Suppressor macrophage treated with lipopolysaccharide for 4 hours (primary cell): ENCODE measurements at places on chromosomes 7 and 10.

DNA sequence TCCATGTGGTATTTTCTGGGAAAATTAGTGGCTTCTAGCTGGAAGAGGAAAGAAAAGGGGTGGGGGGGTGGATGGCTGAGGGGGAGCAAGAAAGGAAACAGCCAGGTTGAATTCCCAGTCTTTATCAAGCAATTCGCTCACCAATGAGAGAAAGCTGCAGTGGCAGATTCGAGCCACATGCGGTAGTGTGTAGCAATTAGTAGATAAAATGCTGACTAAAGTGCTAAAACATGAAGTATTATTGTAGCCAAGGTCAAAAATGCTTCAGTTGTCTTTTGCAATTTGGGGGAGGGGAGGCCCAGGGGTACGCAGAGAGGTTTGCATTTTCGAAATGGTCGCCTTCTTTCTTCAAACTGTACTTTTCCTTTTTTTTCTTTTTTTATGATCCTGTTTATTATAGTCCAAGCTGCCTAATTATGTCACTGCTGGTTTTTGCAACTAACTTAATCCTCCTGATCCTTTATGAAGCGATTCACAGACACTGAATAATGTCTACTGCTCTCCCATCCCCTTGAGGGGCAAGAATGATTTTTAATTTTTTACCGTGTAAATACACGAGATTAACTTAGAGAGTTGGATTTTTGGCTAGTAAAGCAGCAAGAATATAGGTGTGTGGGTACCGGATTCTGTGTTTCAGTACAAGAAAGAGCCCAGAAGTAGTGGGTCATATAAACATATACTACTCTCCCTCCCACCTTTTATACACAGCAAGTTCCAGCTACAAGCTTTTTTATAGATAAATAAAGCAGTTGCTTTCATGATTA, 3.6 kb upstream of the ARID5B start:
- DNase-seq, result peak; percentile 59

GRCh38 chr10:132634241-132634946, 96.8 kb downstream of the INPP5A start:
- no peak for DNase-seq

DNA sequence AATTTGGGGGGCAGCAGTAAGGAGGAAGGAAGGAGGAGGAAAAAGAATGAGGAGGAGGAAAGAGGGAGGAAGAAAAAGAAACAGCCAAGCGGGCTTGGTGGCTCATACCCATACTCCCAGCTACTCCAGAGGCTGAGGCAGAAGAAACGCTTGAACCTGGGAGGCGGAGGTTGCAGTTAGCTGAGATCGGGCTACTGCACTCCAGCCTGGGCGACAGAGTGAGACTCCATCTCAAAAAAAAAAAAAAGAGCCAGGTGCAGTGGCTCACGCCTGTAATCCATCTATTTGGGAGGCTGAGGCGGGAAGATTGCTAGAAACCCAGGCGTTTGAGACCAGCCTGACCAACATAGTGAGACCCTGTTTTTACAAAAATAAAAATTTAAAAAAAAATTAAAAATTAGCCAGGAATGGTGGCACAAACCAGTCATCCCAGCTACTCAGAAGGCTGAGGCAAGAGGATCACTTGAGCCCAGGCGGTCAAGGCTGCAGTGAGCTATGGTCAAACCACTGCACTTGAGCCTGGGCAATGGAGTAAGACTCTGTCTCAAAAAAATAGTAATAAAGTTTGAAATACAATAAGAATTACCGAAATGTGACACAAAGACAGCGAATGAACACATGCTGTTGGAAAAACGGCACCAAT, 14.1 kb upstream of the CRCP start:
- DNase-seq, result no peak

DNA sequence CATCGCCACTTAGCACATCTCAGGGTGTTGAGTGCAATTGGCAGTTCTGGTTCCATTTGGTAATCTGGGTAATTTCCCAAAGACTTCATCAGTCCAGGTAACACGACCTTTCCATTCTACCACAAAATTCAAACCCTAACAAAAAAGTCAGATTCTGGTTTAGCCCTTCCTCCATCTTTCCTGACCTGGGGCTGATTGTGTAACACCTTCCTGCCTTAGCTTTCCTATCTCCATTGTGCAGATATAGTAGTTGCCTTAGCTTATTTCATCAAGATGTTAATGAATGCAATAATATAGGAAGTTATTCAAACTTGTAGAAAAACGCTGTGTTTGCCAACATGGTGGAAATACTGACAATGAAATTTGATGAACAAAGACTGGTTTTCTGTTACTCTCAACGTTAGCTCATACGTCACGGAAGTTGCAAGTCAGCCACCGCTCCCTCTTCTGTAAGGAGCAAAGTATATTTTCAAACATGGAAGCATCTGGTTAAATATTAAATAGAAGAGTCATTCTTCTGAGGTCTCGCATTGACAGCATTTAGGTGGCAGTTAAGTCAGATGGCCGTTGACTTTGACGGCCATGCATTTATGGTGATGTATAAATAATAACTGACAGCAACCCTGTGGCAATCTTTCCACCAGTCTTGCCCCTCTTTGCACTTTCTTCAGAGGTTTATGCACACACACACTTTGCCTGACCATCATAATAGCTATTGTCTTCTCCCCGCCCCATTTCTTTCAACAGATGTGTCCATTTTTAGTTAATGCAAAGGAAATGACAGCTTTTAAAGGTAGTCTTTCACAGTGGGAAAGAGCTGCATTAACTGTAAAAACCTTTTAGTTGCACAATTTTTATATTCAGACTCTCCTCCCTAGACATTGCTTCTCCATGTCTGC, 205.1 kb upstream of the BMPER start:
- no peak for DNase-seq

GRCh38 chr10:95394161-95394880, 103.5 kb upstream of the PDLIM1 start:
- no peak for DNase-seq

DNA sequence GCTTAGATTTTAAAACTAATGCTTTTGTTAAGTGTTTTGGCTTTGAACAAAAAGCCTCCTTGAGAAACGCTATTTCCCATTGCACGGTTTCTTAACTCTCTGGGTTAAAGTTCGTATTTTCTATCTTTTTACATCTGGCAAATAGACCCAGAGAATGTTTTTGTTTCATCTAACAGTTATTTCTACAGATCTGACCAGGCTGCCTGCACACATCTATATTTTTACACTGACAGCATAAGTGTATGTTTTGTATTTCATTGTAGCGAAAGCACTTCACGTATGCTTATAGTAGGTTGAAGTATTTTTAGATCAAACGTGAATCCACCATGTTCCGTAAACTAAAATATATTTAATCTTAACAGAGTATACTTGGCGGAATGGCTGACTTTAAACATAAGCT, 477.3 kb downstream of the SDK1 start:
- DNase-seq, result no peak

GRCh38 chr7:285731-286130, 4.2 kb upstream of the FOXL3 start:
- no peak for DNase-seq

DNA sequence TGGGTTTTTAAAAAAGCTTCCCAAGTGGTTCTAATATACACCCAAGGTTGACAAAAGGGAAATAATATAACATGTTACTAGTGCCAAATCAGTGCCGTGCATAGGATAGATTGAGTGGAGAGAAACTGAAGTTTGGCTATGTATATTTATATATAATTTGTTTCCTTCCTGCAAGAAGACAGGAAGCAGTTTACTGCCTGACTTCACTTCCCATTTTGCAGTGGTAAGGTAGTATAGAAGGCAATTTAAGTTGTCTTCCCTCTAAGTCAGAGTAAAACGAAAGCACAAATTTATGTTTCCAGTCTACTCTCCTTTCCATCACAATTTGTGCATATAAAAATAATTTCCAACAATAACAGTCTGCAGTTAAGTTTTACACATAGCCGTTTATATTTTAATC, 3.4 kb upstream of the HYCC1 start:
- DNase-seq, result peak; percentile 21

- peak; percentile 13 for DNase-seq
These were observed 220.0 kb downstream of the LRMDA start for GRCh38 chr10:75651417-75651816.

DNA sequence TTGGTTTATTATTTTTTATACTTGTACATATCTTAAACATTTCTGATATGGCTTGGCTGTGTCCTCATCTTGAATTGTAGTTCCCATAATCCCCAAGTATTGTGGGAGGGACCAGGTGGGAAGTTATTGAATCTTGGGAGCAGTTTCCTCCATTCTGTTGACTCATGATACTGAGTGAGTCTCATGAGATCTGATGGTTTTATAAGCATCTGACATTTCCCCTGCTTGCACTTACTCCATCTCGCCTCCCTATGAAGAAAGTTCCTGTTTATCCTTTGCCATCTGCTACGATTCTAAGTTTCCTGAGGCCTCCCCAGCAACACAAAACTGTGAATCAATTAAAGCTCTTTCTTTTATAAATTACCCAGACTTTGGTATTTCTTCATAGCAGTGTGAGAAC, 207.7 kb downstream of the TPK1 start:
- peak; percentile 14 for DNase-seq

DNA sequence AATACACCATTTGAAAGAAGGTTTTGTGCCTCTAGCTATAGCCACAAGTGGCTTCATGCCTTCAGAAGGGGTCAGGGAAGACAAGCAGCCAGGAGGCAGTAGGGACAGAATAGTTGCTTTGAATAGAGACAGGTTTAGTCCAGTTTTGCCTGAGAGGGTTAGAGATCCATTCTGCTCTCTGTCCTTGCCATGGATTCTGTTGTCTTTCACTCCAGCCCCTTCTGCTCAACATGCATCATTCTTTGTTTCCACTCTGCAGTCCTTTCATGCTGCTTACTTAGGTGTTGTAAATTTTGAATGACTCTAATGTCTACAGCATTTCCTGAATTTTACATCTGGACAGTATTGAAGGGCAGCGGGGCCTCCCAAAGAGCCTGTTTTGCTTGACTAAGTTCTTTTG, 60.3 kb downstream of the CNTNAP2 start:
- no peak for DNase-seq

GRCh38 chr7:136502162-136502561, 366.3 kb upstream of the CHRM2 start:
- no peak for DNase-seq

- DNase-seq, result no peak
These were observed 15.4 kb upstream of the MEST start for GRCh38 chr7:130476297-130477150.

- DNase-seq, result peak; percentile 57
These were observed 591 bp downstream of the UBE2H start for GRCh38 chr7:129952086-129952652.

DNA sequence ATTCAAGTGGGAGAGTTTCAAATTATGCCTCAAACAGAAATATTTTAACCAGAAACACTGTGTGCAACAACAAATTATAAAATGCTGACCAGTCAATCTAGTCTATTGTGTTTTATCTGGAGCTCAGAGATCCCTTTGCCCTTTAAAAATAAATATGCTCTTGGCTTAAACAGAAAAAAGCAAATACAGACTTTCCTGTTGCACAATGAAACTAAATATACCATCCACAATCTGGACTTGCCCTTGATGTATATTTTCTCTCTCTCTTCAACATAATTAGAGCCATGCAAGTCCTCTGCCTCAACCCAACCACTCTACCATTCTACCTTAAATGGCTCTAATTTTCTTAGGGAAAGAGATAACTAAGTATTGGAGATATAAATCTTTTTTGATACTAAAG, 34.9 kb downstream of the ASAH2 start:
- DNase-seq, result no peak

- no peak for DNase-seq
These were observed 60.6 kb upstream of the GAD2 start for GRCh38 chr10:26156019-26156418.

DNA sequence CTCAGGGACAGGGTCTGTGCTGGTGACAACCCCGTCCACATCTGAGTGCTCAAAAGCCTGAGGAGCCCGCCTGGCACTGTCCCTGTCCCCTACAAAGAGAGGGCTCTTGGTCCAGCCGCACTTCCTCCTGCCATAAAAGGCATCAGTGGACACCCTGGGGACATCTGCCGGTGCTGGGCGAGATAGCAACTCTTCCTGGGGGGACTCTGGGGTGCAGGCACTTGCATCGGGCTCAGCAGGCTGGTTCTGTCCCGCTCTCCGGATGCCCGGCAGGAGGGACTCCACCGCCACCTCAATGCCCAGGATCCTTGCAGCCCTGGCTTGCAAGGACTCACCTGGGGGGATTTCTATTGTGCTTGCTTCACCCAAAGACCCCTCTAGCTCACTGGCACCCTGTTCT, 32.8 kb downstream of the JCAD start:
- no peak for DNase-seq

DNA sequence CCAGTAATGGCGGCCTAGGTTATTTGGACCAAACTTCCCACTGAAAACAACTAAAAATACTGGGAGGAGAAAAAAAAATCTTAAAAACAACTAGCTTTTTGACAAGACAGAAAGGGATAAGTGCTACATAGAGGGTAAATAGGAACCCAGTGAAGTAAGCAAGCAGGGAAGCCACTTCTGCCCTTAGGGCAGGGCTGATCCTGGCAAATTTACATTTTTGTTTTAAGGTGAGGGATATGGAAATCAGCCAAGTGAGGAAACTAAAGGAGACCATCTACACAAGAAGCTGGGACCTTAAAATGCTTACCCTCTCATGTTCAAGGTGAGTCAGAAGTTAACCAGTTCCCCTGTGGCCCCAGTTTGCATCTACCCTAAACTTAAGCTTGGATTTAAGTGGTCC, 46.5 kb upstream of the CYCS start:
- DNase-seq, result no peak

DNA sequence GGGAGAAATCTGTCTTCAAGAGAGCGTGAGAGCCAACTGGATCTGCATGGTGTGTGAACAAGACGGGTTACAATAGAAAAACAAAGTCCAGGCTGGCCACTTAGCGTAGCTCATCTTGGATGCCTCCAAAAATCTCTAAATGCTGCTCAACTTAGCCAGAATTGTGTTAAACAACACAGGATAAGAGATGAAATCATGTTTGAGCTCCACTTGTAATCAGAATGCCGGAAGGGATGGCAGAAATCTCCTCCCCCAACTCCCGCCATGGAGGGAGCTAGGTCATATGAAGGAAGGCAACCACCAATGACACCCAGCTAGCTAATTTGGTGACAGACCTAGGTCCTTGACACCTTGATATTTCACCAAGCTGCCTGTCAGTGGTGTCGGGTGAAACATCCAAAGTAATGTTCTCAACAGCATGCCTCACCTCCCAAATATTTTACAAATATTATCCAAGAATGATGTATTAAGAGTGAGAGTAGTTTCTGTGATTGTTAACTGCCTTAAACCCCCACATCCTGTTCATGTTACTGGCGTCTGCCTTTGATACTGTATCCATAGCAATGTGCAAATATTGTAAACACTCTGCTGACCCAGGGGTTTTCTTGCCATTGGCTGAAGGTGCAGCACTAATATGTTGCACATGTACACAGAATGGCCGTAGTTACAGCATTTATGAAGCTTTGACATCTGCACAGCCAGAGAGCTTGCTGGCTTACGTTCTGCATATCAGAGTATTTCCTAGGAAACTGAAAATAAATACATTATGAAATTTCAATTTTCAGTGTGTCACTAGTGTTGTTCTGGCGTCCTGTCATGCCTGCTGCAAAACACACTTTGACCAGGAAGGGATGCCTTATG, 25.8 kb downstream of the TMEM254 start:
- no peak for DNase-seq

GRCh38 chr10:49174261-49174925, 13.8 kb downstream of the TMEM273 start:
- DNase-seq, result no peak

- DNase-seq, result no peak
These were observed 391.8 kb upstream of the MKI67 start for GRCh38 chr10:128518000-128518399.
